ENCODE measurements at places on chromosomes 13 and 19.

DNA sequence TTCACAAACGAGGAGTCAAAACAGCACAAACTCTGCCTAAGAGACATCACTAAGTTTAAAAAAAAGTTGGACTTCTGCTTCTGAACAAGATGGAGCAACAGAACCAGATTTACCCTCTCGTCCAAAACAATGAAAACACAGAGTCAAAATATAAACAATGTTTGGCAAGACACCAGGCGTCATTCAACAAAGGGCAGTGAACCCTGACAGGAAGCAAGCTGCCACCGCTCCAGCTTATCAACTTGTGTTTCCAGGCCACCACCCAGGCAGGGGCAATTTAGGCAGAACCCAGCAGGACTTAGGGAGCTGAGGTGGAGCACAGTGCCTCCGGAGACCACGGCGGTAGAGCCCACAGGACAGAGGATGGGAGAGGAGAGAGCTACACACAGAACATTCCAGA lies 8.6 kb upstream of the NAPA start:
- no peak for DNase-seq

GRCh38 chr13:99977912-99978798 lies 3.4 kb upstream of the ZIC2 start:
- no peak for DNase-seq

GRCh38 chr13:47249266-47249665 lies 352.4 kb upstream of the HTR2A start:
- no peak for DNase-seq

DNA sequence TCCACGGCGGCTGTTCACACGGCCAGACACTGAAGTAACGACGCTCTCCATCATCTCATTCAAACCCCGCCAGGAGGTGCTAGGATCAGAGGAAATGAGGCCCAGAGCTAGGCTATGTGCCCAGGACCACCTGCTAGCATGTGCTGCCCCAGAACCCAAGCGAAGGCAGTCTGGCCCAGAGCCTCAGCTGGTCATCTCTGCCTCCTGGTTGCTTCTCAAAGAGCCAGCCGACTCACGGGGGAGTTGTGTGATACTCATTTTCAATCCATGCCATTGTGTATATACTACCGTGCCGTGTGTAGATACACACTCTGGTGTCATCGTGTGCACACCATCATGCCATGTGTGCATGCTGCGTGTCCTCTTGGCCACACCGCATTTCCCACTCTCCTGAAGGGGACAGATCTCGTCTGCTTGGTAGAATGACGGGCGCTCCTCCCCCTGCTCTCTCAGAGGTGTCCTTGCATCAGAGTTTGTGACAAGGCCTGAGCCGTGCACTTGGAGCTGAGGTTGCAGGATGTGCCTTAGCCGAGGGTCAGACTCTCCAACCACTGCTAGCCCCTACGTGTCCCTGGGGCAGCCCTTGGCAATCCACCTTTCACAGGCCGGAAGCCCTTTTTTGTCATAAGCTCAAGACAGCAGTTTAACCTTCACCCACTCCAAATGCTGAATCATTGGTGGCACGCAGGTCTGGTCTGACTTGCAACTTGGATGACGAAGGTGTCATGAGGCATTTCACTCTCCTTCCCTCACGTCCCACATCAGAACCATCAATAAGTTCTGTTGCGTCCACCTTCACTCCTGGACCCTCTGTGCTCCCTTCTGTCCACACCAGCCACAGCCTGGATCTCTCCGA lies 130.4 kb downstream of the CRYL1 start:
- no peak for DNase-seq

GRCh38 chr13:23399347-23399746 lies 34.2 kb downstream of the SACS start:
- no peak for DNase-seq

GRCh38 chr19:40231544-40232424 lies 5.3 kb upstream of the CCNP start:
- DNase-seq: no peak

Measured in stimulated activated CD4-positive, alpha-beta T cell treated with anti-CD3 and anti-CD28 coated beads, Interleukin-1b, Interleukin-23, amount 100 ng/mL, for 1 hour (primary cell).